ENCODE measurements at places on chromosomes 16 and 17.

GRCh38 chr16:526181-527014 is 1.1 kb upstream of the CAPN15 start:
- no peak for DNase-seq

- DNase-seq, result no peak
Observed at GRCh38 chr17:36578671-36579070, 13.0 kb upstream of the DHRS11 start.

- no peak for DNase-seq
Observed at GRCh38 chr17:17402558-17402957, 74.2 kb upstream of the MED9 start.

DNA sequence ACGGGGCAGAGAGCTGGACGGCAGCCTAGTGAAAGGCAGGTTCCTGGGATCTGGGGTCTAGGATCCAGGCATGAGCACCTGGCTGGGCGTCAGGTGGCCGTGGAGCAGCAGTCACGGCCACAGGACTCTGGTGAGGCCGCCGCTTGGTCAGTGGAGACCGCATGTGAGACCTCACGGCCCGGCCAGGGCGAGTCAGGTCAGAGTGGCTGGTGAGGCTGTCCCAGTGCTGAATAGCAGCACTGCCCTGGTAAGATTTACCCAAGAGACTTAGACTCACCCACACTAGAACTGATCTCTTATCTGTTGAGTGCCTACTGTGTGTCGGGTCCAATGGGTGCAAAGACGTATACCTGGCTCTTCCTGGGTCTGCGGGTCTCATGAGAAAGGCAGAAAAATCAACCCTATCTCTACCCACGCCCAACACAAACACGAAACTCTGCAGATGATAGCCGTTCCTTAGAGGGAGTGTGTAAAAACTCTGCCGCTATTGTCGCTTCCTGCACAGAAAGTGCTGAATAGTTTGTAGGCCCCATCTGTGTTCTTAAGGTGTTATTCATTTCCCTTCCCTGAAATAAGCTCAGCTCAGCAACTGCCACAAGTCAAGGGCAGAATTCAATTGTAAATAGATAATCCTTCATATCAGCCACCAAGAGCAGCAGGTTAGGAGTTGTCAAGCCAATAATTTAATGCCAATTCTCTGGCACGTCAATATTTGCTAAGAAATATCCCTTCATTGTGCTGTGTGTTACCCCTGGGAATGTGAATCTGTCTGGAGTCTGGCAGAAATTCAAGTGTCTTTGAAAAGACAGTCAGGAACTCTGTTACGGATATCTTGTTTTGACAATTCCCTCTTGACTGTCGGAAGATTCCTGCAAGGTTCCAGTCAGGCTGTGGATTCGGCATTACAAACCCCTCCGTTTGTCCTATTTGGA is 240.0 kb downstream of the NTN1 start:
- DNase-seq, result no peak

DNA sequence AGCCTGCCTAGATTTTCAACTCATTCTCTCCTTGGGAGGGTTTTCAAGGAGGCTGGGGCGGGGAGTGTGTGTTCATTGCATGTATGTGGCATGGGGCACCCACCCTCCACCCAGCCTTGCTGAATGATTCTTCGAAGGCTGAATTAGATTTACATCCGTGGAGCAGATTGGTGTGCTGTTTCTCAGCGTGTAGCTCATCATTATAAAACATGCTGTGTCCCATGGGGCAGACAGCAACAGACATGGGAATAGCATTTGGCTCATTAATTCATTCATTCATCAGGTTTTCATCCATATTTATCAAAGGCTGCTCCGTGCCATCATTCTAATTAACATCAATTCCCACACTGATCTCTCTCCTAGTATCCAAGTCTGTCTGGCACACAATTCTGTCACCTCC is 10.6 kb upstream of the CD300A start:
- DNase-seq, result no peak

GRCh38 chr16:75420987-75421819 is 12.1 kb downstream of the CFDP1 start:
- DNase-seq, result no peak

DNA sequence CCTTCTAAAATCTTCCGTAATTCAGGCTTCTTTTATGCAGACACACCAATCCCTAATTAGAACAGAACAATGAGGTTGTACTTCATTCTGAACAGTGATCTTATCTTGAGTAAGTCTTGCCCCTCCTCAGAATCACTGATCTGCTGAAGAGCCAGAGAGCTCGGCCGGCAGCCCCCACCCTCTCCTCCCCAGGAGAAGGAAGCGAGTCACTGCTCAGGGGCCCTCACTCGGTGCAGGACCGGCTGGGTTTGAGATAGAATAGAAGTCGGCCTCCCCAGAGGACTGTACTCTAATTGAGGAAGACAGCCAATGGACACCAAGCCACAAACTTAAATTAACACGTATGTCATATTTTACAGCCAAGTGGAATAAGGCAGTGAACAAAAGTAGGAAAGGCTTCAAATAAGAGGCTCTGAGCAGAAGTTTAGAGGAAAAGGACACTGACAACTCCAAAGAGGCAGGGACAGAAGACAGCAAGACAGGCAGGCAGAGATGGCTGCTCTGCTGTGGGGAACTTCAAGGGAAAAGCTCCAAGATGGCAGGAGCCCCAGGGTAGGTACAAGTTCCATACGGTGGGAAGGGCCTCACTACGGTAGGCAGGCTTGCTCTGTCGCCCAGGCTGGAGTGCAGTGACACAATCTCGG is 18.6 kb downstream of the CREBBP start:
- DNase-seq, result no peak

GRCh38 chr16:46743232-46743719 is 4.9 kb downstream of the MYLK3 start:
- DNase-seq, result no peak

DNA sequence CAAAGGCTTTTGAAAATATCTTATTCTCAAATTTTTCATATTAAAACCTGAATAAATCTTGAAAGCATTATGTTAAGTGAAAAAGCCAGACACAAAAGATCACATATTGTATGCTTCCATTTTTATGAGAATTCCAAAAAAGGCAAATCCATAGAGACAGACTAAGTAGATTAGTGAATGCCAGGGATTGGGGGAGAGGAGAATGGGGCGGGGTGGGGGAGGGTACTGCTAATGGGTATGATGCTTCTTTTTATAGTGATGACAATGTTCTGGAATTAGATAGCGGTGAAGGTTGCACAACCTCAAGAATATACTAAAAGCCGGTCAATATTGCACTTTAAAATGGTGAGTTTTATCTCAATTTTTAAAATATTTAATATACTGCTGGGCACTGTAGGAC is 44.0 kb downstream of the XPO6 start:
- DNase-seq, result no peak

- DNase-seq, result peak; percentile 8
Observed at GRCh38 chr17:68771867-68772515, 170.8 kb upstream of the FAM20A start.

- DNase-seq, result no peak
Observed at GRCh38 chr16:4894276-4895150, 42.4 kb downstream of the PPL start.

DNA sequence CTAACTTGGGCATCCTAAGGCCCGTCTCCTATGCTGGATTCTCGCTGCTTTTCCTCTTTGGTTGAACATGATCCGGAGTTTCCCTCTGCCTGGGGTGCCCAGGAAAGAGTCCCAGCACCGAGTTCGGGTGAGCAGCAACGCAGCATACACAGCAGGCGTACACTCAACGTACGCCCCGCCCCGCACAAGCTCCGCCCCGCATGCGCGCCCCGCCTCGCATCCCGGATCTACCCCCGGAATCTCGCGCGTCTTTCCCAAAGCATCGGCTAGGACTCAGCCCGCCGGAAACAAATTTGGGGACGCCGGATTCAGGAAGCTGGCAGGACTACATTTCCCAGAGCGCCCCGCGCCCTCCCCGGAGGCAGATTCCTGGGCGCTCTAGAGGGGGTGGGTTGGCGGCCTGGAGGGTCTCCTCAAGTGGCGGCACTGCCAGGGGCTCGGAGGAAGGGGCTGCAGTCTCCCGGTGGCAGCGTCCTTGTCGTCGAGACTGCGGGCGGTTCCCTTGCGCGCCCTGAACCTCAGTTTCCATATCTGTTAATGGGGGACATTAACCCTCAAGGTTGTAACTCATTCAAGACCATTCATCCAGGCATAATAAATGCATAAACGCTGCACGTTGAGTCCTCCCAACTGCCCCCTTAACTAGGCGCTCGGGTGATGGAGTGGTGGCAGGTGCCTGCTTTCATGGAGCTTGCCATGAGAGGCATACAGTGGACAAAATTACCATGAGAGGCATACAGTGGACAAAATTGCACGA is 1.8 kb upstream of the ZNF500 start:
- peak; percentile 46 for DNase-seq

DNA sequence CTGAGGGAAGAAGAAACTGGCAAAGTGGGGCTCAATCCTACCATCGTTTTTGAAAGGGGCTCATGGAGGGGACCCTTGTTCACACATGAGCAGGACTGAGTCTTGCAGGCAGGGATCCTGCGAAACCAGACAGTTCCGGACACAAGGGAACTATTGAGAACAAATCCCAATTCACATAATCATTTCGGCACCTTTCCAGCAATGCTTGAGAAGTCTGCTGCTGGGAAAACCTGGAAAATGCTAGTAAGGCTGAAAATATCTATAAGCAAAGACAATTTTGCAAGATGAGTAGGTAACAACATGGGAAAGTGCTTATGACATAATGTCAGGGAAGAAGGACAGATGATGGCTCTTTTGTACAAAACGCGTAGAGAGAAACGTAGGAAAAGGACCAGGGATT is 52.1 kb upstream of the BPTF start:
- DNase-seq, result no peak

DNA sequence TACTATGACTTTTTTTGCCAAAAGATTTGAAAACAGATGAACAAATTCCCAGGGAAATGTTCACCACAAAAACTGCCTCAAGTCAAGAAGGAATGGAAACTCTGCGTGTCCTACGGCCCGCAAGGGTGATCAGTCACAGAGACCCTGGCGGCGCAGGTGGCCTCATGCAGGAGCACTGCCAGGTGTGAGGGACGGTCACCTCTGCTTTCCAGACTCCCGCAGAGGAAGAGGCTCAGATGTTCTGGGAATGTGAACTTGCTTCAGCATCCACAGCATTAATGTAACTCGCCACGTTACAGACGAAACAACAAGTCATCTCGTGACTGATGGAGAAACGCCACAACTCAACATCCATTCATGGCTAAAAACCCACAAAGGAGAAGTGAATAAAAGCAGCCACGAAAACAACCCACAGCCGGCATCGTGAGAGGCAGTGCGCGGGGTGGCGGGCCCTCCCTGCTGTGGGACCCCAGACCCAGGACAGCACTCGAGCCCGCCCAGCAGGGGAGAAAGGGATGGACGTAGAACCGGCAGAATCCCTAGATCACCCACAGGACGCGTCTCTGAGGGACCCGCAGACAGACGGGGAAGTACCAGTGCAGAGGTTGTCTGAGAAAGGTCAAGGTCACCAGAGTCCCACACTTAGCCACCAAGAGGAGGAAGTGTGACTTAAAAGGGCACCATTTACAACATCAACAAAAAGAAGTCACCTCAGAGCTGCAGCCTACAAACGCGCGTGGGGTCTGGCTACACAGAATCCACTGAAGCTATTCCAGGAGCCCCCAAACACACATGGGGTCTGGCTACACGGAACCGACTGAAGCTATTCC is 76.9 kb upstream of the GNG13 start:
- DNase-seq, result no peak

- DNase-seq, result no peak
Observed at GRCh38 chr16:89194340-89195311, 5.7 kb downstream of the SLC22A31 start.

- DNase-seq, result no peak
Observed at GRCh38 chr17:28997806-28998205, 8.0 kb downstream of the SEZ6 start.

GRCh38 chr16:69201787-69202186 is 14.8 kb downstream of the SNTB2 start:
- no peak for DNase-seq

DNA sequence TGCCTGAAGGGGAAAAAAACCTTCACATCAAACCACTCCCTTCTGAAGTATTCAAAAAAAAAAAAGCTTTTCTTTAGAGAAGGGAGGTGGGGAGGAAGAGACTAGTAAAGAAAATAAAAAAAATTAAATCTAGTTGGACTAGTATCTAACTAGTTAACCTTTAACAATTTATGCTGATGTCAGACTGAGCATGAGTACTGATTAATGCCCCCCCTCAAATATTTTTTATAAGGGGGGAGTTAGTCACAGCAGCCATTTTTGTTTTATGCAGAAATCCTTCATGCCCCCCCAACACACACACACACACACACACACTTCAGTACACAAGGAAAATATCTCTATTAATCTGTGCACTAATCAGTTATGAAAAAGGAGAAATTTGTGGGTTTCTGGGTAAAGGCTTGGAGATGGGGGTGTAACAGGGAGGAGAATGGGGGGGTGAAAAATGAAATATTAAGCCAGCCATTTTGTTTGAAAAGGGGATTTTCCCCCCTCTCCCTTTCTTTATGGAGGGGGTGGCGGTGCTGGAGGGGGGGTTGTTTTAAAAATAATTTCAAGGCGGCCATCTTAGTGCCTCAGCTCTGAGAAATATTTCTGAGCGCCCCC is 4.7 kb upstream of the CHD3 start:
- DNase-seq, result no peak

DNA sequence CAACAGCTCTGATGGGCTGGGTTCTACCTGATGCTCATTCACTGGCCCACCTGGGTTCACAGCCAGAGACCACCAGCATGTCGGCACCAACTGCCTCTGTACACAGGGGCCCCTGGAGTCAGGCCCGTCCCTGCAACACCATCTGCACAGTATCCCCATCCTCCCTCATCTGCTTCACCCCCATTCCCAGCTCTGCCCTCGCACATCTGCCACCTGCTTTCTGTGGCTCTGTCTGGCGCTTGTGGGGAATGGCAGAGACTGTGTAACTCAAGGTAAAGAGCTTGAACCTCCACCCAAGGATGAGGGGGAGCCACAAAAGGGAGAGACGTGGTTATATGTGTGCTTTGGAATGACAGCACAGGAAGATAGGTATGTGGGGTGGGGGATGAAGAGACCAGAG is 27.2 kb downstream of the SMPD3 start:
- DNase-seq, result no peak

DNA sequence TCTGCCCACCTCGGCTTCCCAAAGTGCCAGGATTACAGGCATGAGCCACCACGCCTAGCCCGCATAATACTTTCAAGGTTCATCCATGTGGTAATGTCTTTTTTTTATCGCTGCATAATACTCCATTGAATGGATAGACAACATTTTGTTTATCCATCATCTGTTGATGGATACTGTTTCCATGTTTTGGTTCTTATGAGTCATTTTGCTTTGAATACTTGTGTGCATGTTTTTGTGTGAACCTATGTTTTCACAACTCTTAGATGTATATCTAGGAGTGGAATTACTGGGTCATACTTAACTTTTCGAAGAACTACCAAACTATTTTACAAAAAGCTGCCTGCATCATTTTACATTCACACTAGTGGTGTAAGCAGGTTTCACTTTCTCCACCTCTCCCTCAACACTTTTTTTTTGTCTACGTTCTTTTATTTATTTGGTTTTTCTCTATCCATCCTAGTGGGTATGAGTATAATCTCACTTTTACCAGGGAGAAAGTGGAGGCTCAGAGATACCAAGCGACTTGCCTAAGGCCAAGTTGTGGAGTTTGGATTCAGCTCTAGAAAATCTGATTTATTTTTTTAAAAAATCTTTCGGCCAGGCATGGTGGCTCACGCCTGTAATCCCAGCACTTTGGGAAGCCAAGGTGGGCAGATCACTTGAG is 151.2 kb downstream of the CMIP start:
- DNase-seq, result no peak
